NCI-H2171 treated with DMSO at 0.1 percent for 48 hours (cell line): ENCODE measurements at places on chromosomes 6 and 20.

DNA sequence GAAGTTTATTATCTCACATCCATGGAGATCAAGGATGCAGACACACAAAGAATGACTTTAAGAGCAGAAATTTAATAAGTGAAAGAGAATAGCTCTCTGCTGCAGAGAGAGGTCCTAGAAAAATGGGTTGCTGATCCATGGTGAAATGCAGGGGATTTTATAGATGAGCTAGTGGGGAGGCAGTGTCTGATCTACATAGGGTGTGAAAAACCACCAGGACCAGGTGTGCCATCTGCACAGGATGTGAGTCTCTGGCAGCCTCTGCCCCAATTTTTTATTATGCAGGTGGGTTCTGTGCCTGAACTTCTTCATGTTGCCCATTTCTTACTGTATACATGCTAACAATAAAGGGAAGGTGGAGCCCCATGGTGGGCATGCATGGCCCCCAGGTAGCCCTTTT is 19.9 kb upstream of the NANP start:
- no peak for DNase-seq

- DNase-seq = no peak
Observed at GRCh38 chr20:59255256-59255655, 45.2 kb upstream of the EDN3 start.

DNA sequence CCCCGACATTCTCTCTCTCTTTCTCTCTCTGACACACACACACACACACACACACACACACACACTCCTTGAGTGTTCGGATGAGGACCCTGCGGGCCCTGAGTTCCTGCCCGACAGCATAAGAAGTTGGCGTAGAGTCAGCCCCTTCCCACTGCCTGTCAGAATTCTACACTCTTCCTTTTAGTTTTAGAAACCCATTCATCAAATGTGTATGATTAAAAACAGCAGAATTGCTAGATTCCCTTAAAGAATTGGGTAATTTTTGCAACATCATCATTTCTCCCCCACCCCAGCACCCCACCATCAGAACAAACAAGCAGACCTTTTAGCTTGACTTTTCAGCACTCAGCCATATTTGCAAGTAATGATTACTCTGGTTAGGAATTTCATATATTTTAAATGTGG is 322.8 kb downstream of the FARS2 start:
- DNase-seq = no peak

- peak; percentile 72 for DNase-seq
Observed at GRCh38 chr6:37244430-37245310, 12.9 kb upstream of the TBC1D22B start.

DNA sequence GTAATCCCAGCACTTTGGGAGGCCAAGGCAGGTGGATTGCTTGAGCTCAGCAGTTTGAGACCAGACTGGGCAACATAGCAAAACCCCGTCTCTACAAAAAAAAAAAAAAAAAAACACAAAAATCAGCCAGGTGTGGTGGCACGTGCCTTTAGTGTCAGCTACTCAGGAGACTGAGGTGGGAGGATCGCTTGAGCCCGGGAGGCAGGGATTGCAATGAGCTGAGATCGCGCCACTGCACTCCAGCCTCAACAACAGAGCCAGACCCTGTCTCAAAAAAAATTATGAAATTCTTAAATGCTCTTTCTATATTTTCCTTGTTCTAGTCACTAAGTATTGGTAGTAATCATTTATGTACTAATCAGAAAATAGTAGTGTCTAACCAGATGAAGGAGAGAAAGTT is 30.6 kb downstream of the SYTL3 start:
- no peak for DNase-seq

DNA sequence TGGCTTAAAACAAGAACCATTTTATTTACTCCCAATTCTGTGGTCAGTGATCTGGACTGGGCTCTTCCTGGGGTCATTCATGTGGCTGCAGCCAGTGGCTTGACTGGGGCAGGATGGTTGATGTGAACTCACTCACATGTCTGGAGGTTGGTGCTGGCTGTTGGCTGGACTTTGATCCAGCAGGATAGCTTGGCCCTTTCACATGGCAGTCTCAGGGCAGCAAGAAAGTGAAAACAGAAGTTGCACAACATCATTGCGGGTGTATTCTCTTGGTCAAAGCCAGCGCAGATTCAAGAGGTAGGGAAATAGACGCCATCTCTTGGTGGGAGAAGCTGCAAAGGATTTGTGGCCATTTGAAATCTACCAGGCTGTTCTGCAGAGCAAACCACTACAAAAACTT is 77.2 kb downstream of the MDGA1 start:
- no peak for DNase-seq

GRCh38 chr6:35400111-35400510 is 52.0 kb upstream of the FANCE start:
- no peak for DNase-seq

GRCh38 chr20:46230801-46231282 is 77.5 kb downstream of the CDH22 start:
- no peak for DNase-seq

DNA sequence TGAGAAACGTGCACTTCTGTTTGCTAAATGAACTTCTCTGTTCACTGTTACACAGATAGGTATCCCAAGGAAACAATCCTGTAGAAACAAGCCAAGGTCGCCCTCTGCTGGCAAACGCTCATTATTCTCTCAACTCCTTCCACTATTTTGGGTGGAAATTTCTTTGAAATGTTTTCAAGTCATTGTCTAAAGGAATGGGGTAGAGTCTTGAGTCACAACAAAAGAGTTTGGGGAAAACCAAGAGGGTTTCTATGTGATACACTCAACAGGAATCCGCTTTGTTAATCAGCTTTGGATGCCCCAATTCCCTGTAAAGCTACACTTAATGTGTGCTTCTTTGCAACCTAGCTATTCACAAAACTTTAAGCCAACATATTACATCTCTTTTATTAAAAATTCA is 4.6 kb upstream of the RAE1 start:
- peak; percentile 58 for DNase-seq

- DNase-seq = no peak
Observed at GRCh38 chr6:113147544-113147943, 709.6 kb upstream of the MARCKS start.

DNA sequence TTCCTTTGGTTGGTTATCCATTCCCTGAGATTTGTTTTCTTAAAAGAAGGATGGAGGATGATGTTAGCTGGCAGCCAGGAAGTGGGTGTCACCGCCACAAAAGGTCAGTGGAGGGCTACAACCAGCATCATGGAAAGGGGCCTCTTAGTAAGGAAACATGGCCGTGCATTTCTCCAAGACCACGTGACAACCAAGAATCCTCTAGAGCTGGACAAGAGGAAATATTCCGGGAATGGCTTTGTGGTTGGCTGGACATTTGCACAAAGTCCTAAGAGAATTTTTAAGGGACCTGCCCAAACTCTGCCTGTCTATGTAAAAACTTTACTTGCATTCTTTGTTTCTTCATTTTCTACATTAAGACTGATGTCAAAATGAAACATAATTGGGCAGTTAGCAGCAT is 399.9 kb upstream of the MARCKS start:
- DNase-seq = no peak

DNA sequence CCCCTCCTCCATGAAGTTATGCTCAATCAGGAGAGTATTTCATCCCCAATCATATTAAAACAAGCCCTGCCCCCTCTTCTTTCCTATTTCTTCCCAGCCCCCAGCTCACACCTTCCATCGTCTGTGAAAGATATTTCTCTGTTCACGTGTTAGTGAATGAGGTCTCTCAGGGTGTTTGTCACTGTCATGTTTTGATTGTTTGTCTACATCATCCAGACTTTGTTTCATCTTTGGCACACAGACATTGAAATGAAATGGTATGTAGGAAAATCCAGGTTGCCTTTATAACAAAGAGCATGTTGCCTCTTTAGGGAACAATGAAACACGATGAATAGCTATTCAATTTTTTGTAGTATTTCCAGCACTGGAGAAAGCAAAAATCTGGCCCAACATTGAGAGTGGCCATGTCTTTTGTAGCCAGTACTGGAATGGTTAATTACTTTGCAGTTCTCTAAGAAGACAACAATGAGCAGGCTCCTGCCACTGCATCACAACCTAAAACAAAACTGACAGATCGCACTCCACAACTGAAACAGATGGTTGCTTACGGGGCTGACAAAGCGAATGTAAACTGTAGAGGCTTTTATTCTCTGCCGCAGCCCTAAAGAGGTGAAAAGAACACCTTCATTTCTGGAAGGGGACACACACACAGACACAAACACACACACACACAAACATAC is 543.6 kb upstream of the CITED2 start:
- DNase-seq = peak; percentile 91
